ENCODE measurements at places on chromosomes 7 and 10.

GRCh38 chr7:26587536-26587935, 276.9 kb downstream of the SKAP2 start:
- DNase-seq = no peak

DNA sequence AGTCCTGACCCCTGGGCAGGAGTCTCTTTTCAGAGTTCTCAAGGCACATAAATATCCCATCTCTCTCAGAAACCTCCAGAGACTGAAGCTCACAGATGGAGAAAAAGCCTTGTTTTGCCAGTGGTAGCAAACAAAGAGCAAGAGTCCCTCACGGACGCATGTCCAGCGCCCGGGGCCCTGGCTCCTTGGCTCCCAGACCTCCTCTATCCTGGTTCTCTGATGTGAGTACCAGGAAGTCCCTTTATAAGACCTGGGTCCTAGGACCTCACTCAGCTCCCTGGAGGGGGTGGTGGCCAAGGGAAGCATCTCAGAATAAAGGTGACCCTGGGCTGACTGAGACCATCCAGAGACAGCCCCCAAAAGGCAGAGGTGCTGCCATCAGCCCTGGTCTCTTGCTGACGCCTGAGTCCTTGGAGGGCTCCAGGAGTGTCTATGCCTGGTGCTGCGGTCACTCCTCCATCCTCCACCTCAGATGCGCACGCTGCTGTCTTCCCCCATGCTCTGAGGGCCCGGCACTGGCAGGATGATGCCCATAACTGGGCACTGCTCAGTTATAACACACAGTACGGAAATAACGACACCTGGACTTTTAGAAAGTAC, 221.5 kb downstream of the TNS3 start:
- DNase-seq = no peak

- no peak for DNase-seq
These were observed 124.4 kb upstream of the RNF32 start for GRCh38 chr7:156515911-156516790.

GRCh38 chr7:80370587-80370986, 141.3 kb downstream of the GNAT3 start:
- no peak for DNase-seq

DNA sequence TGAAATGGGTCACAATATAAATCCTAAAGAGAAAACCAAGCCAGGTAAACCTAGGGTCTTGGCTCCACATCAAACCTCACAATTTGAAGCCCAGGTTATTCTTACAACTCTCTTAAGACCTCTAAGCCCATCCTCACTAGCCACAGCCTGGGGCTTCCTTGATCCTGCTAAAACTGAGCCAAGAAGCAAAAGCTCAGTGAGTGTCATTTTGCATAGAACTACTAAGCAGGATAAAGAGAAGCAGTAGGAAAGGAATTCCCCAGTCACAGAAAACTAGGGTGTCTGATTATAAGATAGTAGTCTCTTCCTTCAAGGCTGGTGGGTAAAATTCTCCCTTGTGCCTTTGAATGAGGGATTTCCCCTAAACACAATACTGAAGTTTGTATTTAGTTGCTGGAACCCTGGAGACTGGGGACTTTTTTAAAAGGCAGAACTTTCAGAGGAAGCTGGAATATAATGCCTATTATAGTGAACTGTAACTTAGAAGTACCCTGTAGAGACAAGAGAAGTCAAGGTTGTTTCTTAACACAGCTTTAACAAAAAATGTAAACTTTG, 196.6 kb upstream of the KIAA1217 start:
- DNase-seq = no peak

GRCh38 chr7:25391961-25392587, 163.8 kb upstream of the NPVF start:
- no peak for DNase-seq

DNA sequence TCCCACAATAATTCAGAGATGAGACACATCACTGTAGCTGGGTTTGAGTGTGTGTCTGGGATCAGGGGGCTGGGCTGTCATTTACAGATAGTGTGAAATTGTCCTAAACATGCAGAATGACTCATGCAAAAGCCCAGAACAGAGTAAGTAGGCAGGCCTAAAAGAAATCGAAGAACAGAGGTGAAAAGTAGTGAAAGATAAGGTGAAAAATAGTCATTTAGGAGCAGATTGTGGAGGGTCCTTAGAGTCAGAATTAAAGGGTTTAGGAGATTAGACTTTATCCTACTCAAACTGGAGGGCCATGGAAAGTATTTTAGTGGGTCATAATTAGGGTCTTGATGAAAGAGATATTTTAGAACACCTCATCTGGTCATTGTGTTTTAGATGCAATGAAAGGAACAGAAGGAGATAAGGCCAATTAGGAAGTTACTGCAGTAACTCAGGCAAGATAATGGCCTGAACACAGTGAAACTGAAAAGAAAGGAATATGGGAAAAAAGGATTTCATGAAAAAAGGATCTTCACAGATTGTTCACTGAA, 58.3 kb upstream of the NEBL start:
- no peak for DNase-seq

GRCh38 chr10:73310475-73310874, 48.2 kb downstream of the CFAP70 start:
- no peak for DNase-seq

DNA sequence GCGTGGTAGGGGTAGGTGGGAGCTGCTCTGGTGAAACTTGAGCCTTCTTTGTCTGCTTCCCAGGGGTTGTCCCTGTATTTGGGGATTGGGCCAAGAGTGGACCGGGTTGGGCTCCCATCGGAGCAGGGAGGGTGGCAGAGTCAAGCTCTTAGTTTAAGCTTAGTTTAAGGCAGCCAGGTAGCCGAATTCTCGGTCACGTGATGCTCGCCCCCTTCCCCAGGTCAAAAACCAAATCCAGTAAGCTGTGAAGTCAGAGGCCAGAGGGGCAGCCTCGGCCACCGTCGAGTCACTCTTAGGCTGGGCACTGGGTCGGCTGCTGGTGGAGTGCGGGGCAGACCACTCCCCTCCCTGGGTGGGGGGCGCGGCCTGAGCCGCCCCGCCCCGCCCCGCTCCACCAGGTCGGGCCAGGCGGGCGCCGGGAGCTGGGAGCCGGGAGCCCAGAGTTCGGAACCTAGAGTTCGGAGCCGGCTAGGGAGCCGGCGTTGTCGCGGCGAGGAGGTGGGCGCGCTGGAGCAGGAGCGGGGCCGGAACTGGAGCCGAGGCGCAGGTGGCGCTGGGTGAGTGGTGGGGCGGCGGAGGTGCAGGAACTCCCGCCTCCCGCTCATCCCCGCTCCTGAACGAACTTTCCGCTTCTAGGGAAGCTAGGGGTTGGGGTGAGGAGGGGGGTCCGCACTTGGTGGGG, 2.8 kb upstream of the LZTS2 start:
- no peak for DNase-seq

DNA sequence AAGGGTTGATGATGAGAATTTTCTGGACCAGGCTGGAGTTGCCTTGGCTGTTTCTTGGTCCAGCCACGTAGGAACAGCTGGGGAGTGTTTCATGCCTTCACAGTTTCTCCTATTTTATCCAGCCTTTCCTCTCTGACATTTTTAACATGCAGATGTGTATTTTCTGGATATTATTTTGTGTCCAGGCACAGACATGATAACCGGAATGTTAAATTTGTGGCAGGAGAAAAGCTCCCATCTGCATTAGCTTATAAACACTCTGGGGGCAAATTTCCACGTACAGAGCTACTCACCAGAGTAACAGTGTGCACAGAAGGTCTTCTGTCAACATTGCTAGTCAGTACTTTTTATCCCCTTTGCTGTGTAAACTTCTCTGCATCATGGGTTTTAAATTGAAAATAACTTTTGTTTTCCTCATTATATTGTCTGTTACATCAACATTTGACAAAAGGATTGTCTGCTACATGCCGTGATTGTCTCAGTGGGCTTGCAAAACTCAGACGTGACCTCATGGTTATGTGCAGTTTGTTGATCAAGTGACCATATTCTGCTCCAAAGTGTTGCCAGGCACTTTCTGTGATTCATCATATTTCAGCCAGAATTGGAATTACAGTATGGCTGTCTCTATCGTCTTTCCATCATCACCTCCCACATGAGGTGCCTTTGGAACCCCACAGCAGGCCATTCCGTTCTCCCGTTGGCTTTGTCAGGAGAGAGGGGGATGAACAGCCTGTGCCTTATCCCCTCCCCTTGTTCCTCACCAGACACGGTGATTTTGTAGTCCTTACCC, 41.4 kb downstream of the INSYN2A start:
- DNase-seq = no peak

DNA sequence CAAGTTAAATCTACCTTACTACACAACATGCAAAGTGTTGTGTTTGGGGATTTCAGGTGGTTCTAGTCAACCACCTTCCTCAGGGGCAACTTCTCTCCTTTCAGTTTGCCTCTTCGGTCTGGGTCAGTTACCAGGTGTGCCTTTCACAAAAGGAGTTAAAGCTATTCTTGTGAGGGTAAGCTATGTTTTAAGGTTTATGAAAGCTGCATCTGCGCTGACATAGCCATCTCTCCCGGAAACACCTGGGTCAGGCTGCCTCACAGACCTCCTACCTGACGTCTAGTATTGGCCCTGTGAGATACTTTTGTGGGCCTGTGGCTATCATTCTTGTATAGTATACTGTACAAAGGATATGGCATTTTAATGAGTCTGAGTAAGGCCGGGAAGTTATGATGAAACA, 67.7 kb upstream of the ITGA8 start:
- no peak for DNase-seq

- no peak for DNase-seq
These were observed 36.6 kb downstream of the PIK3AP1 start for GRCh38 chr10:96683710-96684109.

- no peak for DNase-seq
These were observed 1131.4 kb downstream of the XPNPEP1 start for GRCh38 chr10:108791794-108792474.

GRCh38 chr10:113436851-113437250, 116.0 kb upstream of the HABP2 start:
- DNase-seq = no peak

GRCh38 chr7:4667776-4668509, 14.2 kb upstream of the FOXK1 start:
- DNase-seq = no peak

GRCh38 chr10:58807629-58808022, 295.0 kb downstream of the BICC1 start:
- no peak for DNase-seq

DNA sequence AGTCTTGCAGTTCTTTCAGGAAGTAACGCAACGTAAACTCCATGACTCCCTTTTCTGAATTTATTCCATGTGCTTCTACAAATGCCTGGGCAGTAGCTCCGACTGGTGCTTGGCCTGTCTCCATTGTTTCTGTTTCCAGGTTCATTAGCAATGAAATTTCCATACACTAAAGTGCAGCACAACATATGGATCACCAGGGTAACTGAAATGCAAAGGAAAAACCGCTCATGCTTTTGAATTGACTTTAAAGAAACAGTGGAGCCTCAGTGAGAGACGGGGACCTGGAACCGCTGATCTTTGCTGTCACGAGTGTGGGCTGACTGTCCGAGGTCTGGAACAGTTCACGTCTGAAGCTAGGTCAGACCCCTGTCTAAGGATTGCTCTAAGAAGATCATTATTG, 126.5 kb upstream of the IGFBP3 start:
- no peak for DNase-seq

DNA sequence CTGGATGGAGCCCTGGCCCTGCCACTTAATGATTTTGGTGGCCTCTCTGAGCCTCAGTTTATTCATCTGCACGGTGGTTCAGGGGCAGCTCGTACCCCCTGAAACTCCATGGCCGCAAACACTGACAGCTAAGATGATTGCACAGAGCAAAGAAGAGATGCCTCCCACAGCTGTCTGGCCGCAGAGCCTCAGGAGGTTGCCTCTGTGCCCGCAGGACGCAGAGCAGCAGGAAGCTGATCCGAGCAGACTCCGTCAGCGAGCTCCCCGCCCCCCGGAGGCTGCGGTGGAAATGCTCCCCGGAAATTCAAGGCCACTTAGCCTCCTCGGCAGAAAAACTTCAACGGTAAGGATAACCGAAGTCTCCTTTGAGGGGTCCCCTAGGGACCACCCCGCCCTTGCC, 30.2 kb upstream of the C10orf53 start:
- no peak for DNase-seq

DNA sequence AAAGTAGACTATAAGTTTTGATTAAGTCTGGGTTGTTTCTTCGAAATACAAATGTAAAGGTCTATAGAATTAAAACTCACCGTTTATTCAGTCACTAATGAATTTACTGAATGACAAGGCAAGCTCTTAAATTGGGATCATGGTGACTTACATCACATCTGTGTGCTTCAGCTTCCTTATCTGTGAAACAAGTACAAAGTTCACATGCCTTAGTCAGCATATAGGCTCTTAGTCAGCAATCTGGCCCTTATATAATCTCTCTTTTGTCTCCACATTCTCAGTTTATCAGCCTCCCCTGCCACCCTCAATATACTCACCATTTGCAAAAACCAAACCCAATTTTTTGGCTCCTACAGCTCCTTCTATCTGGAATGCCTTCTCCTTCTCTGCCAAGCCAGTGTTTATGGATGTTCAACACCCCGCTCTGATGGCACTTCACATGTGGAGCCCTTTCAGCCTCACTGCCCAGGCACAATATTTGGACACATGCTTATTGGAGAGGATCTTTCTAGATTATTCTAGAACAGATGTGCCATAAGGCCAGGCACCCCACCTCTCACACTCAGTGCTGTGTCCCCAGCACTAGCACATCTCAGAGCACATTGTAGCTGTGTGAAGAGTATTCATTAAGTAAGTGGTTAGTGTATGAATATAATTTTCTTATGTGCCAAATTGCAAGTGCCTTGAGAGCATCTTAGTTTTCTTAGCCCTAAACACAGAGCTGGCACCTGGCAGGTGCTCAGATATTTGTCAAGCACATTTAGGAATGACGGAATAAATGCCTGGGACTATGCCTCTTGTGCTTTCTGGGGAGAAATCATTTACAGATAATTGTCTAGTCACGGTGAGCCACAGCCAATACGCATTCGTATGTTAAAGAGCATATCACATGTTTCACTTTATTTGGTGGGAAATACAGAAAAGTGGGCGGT, 9.8 kb upstream of the LAMB1 start:
- no peak for DNase-seq

GRCh38 chr10:22271786-22272185, 44.4 kb upstream of the COMMD3 start:
- DNase-seq = no peak

DNA sequence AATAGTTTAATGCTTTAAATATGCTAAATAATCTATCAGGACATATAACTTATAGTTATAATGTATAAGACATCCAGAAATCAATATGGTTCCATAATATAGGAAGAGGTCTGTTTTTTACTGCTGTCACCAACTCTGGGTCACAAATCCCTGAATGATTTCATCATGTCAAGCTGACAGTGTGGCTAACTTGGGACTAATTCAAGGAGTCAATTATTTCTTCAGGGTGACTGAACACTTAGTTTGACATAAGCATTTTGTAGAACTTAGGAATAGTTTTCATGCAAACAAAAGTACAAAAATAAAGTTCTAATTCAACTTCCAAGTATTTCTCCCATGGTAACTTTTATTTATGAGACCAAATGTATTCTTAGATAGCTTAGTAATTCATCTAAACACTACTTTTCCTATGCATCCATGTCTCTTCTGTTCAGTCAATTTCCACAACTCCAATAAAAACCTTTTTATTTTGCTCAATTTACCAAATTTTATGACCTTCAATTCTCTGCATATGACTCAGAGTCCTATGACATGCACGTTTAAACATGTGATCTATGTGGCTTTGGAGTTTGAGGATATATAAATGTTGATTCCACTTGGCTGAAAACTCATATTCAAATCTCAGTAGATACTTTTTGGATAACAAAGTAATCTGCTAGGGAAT, 40.3 kb upstream of the GNAT3 start:
- DNase-seq = no peak

GRCh38 chr10:122044045-122044661, 55.2 kb downstream of the TACC2 start:
- no peak for DNase-seq

GRCh38 chr10:112189465-112189864, 5.9 kb upstream of the GPAM start:
- DNase-seq = no peak

Data from cortex of kidney (tissue), 1 donor.